ENCODE measurements at places on chromosomes 2 and 18.
A peak's percentile ranks its signal among the peaks of the same experiment; 100 is the strongest.

GRCh38 chr2:118803012-118803411 lies 44.4 kb downstream of the EN1 start:
- DNase-seq, result no peak

GRCh38 chr2:220277445-220277975 lies 650.1 kb downstream of the SLC4A3 start:
- DNase-seq, result peak; percentile 87

DNA sequence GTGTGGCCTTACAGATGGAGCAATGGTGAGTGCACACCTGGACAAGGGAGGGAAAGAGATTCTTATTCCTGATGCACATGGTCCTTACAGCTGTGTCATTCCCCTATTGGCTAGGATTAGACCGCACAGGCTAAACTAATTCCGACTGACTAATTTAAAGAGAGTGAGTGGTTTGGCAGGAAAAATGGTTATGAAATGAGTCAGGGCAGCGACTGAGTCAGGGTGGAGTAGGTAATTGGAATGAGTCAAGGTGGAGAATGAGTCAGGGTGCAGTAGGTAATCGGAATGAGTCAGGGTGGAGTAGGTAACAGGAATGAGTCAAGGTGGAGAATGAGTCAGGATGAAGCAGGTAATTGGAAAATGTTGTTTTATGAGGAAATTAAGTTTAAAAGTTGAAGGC lies 1353.7 kb upstream of the LRRTM1 start:
- DNase-seq, result no peak

DNA sequence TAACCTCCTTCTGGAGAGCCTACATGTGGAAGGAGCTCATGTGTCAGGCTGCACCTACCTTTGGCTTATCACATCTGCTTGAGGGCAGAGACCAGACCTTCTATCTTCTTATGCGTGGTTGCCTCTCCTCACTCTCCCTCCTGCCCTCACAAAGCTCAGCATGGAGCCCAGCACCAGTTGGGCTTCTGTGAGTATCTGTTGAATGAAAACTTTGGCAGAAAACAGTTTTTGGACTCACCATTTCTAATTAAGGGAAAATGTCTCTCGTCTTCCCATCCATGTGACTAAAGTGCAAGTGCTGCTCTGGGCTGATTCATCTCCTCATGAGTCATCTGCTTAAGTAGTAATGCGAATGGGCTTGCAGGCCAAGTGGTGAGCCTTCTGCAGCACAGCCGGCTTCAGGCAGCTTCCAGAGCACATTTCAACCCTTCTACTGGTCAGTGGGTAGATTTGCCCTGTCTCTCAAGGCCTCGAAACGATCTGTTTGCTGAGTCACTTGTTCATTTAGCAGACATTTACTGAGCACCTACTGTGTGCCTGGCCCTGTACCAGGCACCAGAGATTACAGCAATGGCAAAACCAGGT lies 102.6 kb downstream of the VSNL1 start:
- DNase-seq, result no peak

- DNase-seq, result no peak
These were observed 11.3 kb upstream of the LDLRAD4 start for GRCh38 chr18:13207294-13207693.

GRCh38 chr2:180334514-180334913 lies 327.4 kb upstream of the CWC22 start:
- no peak for DNase-seq

GRCh38 chr2:220221992-220222391 lies 594.6 kb downstream of the SLC4A3 start:
- no peak for DNase-seq

GRCh38 chr2:191855382-191855781 lies 8.5 kb upstream of the CAVIN2 start:
- no peak for DNase-seq

GRCh38 chr2:105919826-105920225 lies 175.1 kb downstream of the NCK2 start:
- no peak for DNase-seq

- DNase-seq, result no peak
These were observed 377.4 kb downstream of the SETBP1 start for GRCh38 chr18:45057955-45058600.

DNA sequence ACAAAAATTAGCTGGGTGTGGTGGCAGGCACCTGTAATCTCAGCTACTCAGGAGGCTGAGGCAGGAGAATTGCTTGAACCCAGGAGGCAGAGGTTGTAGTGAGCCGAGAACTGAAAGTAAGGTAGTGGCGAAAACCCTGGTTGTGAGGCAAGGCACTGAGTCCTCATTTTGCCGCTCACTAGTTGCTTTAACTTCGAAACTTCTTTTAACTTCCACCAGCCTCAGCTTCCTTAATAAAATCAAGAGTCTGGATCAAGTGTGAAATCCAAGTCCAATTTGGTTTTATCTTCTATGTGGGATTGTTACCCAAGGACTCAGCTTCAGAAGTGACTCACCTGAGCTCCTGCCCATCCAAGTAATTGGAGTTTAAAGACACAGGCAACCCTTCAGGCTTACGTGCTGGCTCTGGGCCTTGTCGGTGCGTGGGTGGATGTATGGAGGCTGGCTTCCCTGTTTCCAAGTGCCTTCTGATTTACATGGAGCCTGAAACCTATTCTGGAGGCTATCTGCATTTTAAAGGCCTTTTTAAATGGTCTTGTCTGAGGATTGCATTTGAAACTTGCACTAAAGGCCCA lies 374.2 kb upstream of the ID2 start:
- no peak for DNase-seq

GRCh38 chr2:121359716-121360565 lies 74.9 kb upstream of the TFCP2L1 start:
- no peak for DNase-seq

GRCh38 chr2:96945014-96945413 lies 41.4 kb downstream of the FAM178B start:
- DNase-seq, result no peak

- no peak for DNase-seq
These were observed 163.3 kb downstream of the FHOD3 start for GRCh38 chr18:36460854-36461253.

DNA sequence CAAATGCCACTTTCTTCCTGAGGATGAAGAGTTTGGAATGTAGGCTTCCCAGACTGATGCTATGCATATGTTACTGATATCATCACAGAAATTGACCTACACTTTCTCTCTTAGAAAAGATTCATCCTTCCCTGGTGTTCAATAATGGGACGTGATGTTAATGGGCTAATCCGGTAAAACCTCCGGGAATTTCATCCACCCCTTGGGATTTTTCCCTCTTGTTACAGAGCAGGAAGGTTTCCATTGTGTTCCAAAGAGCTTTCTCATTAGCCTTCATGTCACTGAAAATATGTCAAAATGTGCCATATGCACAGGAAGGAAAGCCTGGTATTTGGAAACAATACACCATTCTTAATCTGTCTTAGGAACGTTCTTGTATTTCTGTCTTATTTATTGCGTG lies 20.7 kb downstream of the ALPK2 start:
- no peak for DNase-seq

DNA sequence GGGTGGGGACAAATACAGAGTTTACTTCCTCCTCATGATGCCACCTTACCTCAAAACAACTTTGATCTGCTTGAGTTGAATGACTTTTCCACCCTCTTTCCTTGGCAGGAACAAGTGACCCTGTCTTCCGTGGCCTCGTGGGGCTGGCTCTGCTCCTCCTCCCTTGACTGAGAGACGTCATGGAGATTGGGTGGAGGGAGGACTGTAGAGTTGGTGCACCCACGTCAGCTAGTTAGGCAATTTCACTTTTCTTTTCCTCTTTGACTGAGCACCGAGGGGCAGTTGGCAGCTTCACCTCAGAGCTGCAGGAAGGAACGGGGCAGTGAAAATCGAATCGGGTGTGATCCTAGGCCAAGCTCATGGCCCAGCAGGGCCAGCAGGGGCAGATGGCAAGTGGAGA lies at the start of gene SP140:
Gene SP140 (plus strand): TSS at position 251 of the 400 bp plus-strand sequence. CDS start 109 bp downstream, at position 360.
- DNase-seq, result no peak

DNA sequence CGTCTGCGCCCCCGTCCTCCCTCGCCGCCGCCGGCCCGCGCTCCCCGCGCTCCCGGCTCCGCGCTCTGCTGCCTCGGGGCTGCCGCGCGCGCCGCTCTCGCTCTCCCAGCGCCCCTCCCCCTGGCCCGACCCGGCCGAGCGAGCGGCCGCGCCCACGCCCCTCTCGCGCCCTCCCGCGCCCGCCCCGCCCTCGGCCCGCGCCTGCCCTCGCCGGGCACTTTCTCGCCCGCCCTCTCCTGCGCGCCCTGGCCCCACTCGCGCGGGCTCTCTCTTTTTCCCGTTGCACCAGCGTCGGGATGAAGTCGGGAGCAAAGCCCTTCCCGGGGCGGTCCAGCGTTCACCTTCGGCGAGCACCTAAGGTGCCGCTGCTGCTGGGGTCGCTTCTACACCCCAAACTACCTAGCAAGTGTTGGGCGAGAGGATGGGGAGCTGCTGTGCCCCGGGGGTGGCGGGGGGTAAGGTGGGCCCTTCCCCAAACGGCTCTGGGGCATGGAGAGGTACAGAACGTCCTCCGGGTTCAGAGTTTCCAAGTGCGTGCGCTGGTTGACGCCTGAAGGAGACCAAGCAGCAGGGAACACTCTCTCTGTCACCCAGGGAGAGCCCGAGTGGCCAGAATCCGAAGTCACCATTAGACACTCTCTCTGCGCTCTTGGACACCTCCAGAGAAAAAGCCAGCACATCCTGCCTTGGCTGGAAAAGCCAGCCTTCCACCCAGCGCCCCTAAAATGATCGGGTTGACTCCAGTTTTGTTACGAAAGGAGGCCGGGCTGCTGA lies at the start of gene COLEC12:
Gene COLEC12 (minus strand): TSS at position 70 of the 774 bp plus-strand sequence. CDS start 187 bp downstream, outside the sequence.
- DNase-seq, result peak; percentile 84

DNA sequence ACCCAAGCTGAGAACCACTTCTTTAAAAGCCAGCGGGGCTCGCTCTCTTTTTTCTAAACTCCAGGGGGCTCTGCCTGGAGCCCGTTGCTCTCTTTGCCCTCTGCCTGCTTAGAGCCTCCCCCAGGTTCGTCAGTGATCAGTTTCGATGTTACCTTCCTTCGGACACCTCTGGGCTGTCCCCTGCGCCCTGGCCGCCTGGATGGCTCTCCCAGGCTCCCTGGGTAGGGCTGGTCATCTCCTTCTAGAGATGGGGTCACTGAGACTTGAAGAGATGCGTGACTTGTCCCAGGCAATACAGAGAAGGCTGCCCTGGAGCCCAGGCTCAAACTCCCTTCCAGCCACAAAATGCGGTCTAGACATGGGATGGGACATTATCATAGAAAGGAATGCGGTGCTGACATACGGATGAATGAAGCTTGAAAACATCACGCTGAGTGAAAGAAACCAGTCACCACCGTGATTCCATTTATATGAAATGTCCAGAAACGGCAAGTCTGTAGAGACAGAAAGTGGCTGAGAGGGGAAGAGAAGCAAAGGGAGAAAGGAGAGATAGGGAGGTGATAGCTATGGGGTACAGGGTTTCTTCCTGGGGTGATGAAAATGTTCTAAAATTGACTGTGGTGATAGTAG lies 14.6 kb downstream of the KCNF1 start:
- no peak for DNase-seq

- DNase-seq, result no peak
These were observed 910 bp downstream of the SRSF7 start for GRCh38 chr2:38750011-38750890.

GRCh38 chr2:201972621-201973255 lies 60.9 kb upstream of the FZD7 start:
- no peak for DNase-seq

DNA sequence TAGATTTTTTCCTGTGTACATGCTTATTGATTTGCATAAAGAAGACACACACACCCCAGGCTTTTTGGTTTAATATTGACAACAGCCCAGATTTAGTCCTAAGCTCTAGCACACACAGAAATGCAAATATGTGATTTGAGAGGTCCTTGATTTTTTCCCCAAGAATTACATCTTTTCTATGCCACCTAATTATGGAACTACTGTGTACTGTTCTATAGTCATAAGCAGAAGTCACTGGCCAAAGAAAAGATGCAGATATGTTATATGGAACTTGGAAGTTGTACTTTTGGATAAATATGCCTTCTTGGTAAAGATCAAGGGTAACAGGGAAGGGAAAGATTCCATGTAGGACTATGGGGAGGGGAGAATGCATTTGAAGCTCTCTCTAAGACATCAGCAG lies 105.6 kb downstream of the SETBP1 start:
- no peak for DNase-seq

DNA sequence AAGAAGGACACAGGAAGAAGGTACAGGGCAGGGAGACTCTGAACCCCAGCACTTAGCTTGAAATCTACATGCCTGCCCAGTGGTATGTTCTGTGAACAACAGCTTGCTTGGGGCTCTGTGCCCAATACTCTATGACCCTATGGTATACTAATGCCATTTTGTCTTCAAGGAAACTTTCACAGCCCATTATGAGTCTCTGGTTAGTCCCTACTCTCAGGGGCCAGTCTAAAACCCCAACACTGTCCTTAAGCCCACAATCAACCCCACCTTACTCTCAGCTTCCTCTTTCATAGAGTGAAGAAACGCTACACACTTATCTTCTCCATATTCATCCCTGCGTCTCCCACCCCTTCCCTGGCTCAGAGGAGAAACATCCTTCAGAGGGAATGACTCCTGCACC lies 16.0 kb downstream of the NEB start:
- no peak for DNase-seq

GRCh38 chr2:195898505-195899191 lies 170.0 kb downstream of the DNAH7 start:
- peak; percentile 91 for DNase-seq

DNA sequence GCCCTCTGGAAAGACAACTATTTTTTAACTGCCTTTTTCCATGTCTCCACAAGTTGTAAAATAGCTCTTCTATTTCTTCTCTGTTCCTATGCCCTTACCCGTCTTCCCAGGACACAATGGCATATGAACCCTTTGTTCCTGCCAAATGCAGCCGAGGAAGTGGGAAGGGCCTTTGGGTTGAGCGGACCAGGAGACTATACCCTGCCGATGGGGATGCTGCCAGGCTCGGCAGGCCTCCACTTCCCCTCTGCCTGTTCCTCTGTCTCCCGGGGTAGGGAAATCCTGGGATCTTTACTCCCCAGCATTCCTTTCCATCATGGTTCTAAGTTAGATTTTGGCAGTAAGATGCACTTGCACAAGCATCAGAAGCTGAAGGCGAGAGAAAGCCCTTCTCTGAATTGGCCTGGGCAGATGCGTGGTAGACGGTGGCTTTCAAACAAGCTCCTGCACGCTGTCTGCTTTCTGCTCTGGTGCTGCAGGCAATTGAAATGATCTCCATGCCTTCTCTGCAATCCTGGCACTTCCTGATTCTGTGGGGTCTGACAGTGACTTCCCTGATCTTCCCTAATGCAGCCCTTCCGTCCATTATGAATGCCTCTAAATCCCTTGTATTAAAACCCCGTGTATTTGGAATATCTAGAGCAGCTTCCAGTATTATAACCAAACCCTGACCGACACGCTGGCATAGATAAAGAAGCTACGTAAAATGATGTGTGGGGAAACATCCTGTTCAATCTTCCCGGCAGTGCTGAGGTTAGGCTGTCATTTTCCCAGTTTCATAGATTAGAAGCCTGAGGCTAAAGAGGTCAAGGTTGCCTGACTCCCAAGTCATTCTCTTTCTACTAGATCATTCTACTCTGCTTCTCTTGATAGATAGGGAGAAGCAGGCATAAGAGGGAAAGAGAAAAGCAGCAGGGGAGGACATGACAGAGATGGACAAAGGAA lies 69.8 kb downstream of the MCFD2 start:
- no peak for DNase-seq

GRCh38 chr2:134161170-134161547 lies 92.7 kb upstream of the MGAT5 start:
- DNase-seq, result no peak

All from left hindlimb (tissue), 1 donor.